ENCODE measurements at places on chromosomes 2 and 18.

GRCh38 chr2:121345887-121346286 lies 60.9 kb upstream of the TFCP2L1 start:
- no peak for DNase-seq

DNA sequence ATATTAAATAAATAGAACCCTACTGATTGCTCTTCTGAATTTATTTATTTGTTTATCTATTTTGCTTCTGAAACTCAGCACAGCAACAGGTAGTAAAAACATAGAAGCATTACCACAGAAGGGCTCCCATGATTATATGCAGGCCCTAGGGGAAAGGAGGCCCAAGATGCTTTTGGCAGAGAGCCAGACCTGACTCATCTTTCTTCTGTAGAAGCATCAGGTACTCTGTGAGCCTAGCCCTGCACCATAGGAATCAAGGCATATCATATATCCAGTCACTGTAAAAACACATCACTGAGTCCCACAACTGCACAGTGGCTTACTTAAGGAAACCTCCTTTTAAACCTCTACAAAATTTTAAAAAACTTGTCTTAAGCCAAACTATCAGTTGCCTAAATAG lies 1.8 kb downstream of the SCN9A start:
- DNase-seq: peak; percentile 17

DNA sequence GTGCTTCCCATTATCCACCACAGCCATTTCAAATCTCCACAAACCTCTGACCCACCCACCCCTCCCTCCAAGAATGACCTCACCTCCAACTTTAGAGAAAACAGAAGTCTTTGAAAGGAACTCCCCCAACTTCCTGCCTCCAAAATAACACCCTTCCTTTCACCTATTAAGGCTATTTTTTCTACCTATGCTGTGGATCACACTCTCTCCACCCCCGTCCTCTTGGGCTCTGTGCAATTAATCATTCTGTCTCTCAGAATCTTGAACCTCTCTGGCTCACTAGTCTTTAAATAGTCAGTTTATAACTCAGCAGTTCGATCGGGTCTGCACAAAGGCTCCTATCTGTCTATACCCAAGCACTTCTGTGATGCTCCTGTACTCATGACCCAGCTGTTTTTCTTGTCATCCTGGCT lies 37.3 kb upstream of the XPO1 start:
- no peak for DNase-seq

DNA sequence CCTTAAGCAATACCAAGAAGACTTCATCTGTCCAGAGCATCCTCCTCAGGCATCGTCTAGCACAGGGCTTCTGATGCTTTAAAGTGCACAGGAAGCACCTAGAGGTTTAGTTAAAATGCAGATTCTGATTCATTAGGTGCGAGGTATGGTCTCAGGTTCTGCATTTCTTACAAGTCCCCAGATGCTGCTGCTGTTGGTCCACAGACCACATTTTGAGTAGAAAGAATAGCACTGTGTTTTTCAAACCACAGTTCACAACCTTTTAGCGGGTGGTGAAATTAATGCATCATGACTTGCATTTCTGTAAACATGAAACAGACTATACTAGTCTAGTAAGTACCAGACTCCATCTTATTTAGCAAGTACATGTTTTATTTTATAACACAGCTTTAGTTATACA lies 134.6 kb downstream of the TMEFF2 start:
- DNase-seq: peak; percentile 87

- DNase-seq: peak; percentile 39
Observed at GRCh38 chr2:42813763-42814162, 21.4 kb upstream of the HAAO start.

DNA sequence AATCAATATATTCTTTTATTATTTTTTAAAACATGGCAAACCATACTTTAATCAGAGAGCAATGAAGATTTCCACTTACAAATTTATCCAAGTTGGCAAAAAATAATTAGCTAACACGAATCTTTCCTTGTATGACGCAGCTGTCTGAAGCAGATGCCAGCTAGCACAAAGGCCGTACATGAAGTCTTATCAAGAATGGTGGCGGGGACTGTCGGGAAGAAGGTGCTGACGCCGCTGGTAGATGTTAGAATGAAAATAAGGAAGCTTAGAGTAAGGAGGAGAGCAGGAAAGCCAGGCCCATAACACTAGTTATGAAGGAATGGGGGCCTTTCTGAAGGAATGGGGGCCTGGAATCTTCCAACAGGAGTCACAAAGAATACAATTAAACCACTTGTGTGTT lies 96.7 kb downstream of the ZNF516 start:
- DNase-seq: no peak

DNA sequence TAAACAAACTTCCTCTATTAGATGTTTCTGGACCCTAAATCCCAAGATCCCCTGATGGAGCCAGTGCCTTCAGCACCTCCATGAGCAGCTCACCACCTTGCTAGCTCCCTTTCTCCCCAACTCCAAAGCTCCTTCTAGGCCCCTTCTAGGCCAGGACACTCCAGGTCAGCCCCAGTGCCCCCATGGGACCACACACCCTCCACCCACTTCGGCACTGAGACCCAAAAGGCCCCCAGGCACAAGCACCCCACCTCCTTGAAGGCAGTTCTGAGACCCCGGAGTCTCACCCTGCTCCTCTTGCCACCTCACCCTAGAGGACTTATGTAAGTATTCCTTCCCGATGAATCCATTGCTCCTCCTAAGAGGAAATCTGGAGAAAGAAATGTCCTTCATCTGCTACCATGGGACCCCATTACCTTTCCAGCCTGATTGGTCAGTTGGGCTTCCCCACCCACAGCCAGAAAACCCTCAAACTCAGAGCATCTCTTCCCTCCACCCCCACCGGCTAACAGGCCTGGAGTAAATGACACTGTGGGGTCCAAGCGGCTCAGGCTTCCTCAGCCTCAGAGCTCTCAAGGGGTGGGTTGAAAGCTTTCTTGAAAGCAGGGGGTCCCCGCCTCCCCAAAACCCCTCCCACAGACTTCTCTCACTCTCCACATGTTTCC lies 9.8 kb upstream of the ARMC9 start:
- DNase-seq: no peak

DNA sequence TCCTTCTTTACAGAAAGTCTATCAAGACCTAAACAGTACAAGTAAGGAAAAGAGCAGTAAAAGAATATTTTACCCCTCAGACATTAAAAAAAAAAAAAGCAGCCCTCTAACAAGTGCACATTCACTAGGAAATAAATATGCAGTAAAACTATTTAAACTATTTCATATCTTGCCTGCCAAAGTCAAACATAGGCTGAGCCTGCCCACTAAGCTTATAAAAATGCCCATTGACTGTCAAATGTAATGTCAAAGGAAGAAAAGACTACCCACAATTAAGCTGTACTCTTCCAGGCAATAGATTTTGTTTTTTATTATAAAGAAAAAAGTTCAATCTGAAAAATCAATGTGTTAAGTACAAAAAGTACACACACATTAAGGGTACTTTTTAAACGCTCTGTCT lies 11.8 kb downstream of the ALS2 start:
- DNase-seq: no peak

- DNase-seq: no peak
Observed at GRCh38 chr18:14943486-14943885, 195.5 kb downstream of the ANKRD30B start.

GRCh38 chr2:188835821-188836220 lies 138.4 kb upstream of the COL3A1 start:
- no peak for DNase-seq

- DNase-seq: no peak
Observed at GRCh38 chr18:47484068-47484467, 232.6 kb upstream of the SKOR2 start.

DNA sequence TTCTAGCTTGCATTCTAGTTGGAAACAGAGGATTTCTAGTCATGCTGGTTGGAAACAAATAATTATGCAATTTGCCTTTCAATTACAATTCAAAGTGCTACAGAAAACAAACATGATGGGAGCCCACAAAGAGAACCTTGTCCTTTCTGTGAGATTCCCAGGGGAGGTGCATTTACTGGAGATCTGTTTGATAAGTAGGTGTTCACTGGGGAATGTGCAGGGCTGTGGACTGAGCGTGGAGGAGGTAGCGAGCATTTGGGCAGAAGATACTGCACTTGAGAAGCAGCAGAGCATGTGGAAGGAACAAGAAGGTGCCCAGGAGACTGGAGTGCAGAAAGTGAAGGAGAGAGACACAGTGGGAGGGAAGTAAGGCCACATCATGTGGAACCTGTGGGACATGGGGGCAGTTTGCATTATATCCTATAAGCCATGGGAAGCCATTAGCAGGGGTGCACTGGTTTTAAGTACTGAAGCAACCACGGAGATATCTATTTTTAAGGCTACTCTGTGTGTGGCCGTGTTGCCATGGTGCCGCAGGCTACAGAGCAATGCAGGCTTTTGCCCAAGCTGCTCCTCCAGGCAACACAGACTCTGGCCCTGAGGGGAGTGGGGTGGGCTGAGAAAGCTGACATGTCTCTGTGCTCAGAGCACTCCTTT lies 154.0 kb downstream of the ANTXR1 start:
- no peak for DNase-seq

- no peak for DNase-seq
Observed at GRCh38 chr2:98281607-98282006, 64.6 kb upstream of the CNGA3 start.

DNA sequence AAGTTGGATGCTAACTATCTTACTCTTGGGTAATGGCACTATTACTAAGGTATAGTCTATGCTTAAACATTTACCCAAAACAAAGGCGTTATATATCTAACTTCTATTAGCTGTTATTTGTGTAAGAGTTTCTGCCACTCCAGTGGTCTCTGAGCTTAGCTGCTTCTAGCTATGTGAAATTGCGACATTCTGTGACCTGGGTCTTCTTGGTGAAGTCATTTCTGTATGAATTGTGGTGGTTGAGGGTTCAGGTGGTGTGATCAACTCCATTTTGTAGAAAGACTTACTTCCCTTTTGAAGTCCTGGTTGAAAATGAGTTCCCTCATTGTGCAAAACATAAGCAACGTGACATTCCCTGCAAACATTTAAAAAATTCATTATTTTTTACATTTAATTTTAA lies 221.6 kb downstream of the PIK3C3 start:
- no peak for DNase-seq

DNA sequence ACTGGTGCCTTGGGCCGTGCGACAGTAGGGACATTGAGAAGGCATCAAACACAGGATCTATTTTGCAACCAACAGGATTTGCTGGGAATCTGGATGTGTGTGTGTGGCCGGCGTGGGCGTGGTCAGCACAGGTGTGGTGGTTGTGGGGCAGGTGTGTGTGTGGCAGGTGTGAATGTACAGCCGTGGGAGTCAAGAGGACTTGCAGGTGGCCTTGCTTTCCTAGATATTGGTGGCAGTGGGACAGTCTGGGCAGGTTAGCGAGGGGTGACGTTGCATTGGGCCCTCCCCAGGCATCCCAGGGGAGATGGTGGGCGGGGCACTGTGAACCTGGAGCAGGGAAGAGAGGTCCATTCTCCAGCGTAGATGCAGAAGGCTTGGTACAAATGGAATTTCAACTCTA lies 3.2 kb upstream of the LIMS2 start:
- DNase-seq: no peak

DNA sequence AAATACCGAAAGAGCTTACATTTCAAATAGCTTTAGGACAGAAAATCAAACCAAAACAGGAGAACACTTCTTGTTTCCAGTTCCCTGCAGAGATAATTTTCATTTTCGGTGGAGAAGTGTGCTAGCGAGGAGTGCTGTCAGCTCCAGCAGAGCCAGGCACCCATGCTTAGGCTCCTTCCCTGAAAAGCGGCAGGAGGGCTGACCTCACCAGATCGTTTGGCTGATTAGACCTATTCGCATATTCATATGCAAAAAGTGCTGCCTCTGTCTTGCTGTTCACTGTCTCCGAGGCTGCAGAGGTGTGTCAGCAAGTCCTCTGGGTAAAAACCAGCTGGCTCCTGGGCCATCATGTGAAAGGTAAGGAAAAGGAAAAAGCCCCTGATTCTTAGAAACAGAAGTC lies 225.8 kb upstream of the COPS8 start:
- no peak for DNase-seq

DNA sequence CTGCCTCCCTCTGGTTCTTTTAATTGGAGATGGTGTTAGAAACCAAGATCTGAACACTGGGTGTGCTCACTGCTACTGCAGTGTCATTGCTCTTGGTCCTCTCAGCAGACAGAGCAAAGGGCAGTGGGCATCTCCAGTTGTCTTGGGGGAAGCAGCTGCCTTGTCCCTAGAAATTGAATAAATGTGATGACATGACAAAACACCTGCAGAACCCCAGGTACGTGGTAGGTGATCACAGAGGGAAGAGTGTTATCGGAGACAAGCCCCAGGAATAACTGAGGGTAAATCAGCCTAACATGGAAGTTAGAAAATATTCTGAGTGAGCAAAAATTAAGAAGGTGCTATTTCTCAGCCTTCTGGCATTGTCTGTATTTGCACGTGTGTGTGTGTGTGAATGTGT lies 311.9 kb upstream of the HDAC4 start:
- no peak for DNase-seq

DNA sequence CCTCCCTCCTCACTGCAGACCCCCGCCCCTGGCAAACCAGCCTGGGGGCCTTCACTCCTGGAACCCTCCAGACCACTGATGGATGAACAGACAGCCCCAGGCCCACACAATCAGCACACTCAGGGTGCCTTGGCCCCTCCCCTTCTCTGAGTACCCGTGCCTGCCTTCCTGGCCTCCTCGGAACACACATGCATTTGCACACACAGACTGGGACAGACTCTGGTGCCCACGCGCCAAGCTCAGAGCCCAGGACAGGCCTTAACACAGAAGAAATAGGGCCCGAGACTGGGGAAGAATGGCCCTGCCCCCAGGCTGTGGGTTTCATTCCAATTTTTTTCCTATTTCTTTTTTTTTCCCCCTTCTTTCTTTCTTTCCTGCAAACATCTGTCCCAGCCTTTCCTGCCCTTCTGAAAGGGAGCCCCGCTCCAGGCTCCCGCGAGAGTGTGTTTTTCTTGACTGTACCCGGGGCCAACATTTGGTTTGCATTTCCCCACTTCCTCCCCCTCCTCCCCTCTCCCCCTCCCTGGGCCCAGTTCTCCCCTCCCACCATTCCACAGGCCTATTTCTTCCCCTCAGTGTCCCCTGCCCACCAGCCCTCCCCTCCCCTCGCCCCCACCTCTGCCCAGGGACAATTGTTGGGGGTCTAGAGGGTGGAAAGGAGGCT lies 618 bp upstream of the TNS1 start:
- DNase-seq: no peak
